Erythroblast (primary cell): ENCODE measurements at places on chromosomes 4 and X.

DNA sequence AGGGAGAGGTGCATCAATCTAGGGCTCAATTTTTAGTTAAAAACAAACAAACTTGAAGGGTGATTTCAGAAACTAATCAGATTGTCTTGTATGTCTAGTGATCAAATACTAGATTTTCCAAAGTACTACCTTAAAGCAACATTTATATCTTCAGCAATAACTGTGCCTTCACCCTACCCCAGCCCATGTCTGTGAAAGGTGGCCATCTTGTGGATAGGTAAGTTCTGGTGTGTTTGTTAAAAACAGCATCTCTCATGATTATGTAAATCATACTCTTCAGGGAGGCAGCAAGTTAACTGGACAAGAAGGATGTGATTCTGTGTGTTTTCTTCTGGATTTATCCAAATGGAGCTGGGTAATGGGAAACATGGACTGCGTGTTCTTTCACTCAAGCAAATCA is 81.4 kb upstream of the ACSL1 start:
- no peak for DNase-seq

DNA sequence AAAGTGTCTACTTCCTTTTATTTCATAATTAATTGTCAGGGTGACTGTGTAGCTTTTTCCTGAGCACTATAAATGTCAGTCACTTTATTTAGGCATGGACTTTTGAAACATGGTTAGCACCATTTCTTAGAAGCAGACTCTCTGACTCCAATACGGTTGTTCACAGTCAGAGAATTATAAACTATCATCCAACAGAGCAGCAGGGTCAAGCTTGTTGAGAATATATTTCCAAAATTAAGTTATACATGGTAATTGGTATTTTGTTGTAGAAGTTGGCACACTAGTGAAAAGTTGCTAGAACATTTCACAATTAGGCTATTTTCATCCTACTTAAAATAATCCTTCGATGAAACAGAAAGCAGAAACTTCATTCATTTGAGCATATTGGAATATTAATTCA is 1155.5 kb upstream of the IGFBP7 start:
- no peak for DNase-seq

DNA sequence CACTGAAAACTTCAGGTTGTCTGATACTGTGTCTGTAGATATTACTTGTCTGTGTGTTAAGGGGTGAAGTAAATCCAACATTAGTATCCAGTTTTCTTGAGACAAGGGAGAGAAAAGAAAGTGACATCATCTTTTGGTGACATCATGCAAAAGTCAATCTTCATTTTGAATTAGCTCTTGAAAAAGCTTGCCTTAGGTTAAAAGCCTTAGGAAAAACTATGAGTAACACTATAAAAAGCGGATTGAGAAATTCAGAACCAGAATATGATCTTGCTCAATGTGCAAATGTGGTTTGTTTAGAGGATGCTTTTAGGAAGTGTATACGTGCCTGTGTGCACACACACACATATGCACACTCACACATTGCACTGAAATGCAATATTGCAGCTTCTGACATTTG is 345.8 kb upstream of the CASK start:
- DNase-seq = no peak

DNA sequence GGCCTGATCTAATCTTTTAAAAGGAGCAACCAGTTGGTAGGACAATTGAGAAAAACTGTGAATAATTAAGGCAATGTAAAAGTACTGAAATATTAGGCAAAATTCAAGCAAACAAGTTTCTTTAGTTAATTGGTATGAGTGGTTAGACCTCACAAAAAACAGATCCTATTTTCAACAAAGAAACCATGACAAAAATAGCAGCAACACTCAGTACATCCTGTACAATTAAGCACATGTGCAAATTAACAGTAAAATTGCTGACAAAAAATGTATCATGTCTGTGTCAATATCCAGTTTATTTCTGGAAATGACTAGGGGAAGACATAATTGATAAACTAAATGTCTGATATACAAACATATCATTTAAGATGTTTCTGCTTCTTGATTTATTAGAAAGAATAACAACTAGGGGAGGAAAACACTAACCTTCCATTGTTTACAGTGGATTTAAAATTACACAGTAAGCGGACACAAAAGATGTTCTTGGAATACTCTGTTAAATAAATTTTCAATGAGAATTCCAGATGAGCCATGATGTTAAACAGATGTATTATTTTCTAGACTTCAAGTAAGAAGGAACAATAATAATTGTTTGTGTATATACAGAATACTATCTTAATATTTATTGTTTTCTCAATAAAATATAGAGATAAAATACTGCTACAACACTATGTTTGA is 638.9 kb downstream of the SPRY1 start:
- DNase-seq = no peak

GRCh38 chrX:74550295-74550802 is 64.1 kb downstream of the RLIM start:
- peak; percentile 81 for DNase-seq

DNA sequence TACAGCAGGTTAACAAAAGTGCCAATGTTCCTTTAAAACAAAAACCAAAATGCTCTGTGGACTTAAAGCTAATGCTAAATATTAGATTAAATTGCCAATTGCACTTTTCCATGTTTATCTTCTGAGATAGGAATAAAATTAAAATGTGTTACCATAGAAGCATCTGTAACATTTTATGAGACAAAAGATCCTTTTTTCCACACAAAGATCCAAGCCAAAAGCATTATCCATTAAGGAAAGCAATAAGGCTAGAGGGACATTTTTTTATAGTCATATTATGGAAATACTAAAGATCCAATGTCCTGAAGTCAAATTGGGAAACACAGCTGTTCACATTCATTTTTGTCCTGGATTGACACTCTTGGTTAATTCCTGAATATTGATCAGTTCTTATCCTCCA is 73.6 kb downstream of the PALLD start:
- DNase-seq = no peak

- DNase-seq = peak; percentile 27
Measured at GRCh38 chrX:32530802-32531403, 680.4 kb downstream of the DMD start.

DNA sequence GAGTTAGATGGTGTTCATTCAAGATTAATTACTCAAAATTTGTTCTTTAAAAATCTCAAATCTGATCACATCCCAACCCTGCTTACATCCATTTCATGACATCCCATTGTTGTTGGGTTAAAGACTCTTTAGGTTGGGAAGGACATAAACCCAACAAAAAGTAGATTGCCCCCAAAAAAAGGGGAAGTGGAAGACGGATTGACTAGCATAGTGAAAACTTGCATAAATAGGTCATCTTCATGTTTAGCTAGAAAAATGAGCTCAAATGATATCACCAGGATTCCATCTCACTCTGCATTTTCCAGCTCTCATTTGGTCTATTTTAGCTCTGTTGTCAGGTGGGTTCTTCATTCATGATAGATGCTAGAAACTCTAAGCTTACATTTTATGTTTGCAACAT is 18.5 kb upstream of the TET2 start:
- DNase-seq = no peak

DNA sequence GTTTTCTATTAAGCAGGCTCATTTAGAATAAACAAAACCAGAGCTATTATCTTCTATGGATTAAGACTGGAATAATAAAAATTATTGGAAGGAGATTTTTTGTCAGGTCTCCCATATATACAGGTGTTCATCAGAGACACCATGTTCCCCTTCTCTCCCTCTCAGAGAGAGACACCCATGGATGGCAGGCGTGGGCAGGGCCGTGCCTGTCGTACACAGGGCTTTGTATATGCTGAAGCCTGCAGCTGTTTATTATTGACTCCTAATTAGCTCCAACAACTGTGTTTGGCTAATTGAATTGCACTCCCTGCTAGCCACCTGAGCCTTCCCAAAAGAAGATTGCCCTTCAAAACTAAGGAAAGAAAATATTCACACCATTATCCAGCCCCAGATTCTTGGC is 81.6 kb downstream of the GK start:
- no peak for DNase-seq

DNA sequence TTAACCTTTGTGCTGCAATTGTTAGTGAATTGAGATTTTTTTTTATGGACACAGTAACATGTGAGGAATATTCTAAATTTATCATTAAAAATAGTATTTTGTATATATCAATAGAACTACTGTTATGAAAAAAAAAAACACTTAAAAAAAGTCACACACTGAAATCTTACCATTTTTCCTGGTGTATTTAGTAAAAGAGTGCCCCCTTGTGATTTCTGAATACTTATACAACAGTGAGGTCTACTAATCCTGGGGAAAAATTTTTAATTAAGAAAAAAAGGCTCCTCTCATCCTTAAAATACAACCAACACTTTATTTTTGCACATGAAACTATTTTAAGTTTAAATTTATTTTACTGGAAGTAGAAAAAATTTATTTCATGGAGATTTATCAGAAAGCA is 56.4 kb upstream of the SPOCK3 start:
- DNase-seq = peak; percentile 1

GRCh38 chr4:5772528-5773270 is 61.7 kb downstream of the EVC start:
- no peak for DNase-seq

- DNase-seq = no peak
Measured at GRCh38 chr4:111628437-111628836, 516.8 kb upstream of the FAM241A start.

DNA sequence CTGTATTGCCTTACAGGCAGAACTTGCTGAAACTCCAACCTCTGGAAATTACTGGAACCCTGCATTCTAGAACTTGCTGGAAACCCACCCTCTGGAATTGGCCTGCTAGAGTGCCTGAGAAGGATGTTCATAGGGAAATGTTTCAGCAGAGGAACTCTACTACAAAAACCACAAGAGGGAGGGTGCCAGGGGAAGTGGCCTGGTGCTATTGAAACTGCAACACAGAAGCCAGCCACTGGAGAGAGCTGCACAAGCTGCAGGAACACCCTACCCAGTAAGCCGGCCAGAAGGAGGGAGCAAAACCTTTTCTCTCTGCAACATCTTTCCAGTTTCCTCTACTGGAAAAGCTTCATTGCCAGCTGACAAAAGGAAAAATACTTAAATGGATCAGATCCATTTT is 2.5 kb upstream of the BRWD3 start:
- peak; percentile 58 for DNase-seq

GRCh38 chrX:42934020-42934726 is 156.2 kb upstream of the PPP1R2C start:
- no peak for DNase-seq

- no peak for DNase-seq
Measured at GRCh38 chr4:24643774-24644520, 59.6 kb upstream of the DHX15 start.

DNA sequence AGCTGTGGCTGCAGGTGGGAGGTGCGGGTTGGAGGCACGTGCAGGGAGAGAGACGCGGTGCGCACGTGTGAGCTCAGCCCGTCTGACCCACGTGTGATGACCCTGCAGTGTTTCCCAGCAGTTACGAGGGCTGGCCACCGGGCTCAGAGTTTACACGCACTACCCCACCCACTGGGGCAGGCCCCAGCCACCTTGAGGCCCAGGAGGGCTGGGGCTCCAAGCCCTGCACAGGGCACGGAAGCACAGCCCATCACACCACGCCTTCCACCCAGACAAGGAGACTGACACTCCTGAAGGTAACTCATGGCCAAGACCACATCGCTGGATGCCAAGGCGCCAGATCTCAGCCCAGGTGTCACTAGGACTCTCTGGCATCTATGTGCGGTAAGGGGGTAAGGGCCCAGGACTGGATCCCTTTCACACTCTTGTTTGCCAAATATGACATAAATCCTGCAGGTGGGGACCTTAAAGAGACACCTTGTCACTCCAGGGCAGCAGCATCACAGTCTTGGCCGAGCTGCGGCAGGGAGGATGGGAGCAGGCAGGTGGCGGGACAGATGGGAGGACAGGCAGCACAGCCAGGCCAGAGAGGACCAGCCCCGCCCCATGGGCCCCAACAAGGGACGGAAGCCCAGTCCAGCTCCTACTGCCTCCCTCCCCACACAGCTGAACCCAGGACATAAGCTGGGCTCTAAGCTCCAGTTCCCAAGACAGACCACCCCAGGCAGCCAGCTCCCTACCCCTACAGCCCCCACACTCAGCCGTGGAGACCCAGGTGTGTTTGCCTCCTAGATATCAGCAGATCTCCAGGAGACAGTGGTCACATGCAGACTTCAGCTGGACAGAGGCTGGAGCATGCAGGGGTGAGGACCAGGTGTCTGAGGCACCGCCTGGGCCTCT is 56.8 kb downstream of the ZFYVE28 start:
- no peak for DNase-seq

- no peak for DNase-seq
Measured at GRCh38 chr4:86306816-86307215, 53.0 kb downstream of the MAPK10 start.

- DNase-seq = no peak
Measured at GRCh38 chr4:115117651-115118050, 4.2 kb upstream of the NDST4 start.

DNA sequence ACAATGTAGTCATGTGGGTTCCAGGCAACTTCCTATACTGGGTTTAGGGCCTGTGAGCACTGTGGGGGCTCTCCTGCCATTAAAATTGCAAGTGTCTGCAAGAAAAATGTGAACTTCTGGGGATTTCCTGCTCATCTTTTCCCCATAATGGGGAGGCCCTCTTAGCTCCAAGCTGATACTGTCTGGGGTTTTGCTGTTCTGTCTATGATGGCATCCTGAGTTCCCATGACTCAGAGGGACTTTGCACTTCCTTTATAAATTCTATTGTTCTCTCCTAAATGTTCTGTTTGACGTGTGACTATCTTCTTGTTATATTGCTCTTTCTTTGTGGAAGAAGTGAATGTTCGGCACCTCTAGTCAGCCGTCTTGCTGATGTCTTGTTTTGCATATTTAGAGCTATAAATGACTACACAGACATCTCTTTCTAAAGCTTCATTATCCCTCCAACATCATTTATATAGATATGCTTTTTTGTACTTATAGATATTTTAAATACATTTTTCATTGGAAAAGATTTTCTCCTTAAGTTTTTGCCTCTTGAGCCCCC is 465.8 kb downstream of the NAF1 start:
- DNase-seq = no peak

GRCh38 chr4:140943486-140944198 is 187.5 kb upstream of the TBC1D9 start:
- DNase-seq = no peak

DNA sequence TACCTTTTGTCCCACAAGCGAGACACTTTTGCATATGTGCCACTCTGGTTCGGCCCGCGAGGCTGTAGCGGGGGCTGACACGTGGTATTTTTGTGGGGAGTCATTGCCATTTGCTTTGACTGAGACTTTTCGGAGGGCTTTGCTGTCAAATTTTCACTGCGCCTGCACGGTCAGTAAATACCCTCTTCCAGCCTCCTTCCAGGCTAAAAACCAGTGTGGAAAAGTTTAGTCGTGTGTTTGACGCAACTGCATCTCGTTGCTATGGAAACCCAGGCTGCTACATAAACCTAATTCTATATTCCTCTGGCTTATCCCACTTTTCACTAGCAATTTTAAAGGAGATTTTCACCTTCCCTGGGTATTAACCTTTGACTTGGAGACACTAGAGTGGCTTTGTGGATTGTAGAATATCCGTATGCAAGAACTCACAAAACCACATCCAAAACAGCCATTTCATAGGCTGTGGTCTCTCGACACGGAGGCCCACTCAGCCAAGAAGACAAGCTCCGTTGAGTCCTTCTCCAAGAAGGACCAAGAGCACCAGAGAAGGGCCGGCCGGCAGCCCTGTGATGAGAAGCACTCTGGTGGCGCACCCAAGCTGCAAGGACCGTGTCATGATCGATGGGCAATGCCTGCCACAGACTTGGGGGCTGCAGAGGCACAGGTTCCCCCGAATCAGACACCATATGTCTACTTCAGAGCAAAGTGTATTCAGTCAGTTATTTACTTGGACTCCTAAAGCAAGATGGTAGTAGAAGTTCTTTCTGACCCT is 38.4 kb upstream of the ENPP6 start:
- no peak for DNase-seq
